ENCODE measurements at places on chromosomes 12 and 14.

DNA sequence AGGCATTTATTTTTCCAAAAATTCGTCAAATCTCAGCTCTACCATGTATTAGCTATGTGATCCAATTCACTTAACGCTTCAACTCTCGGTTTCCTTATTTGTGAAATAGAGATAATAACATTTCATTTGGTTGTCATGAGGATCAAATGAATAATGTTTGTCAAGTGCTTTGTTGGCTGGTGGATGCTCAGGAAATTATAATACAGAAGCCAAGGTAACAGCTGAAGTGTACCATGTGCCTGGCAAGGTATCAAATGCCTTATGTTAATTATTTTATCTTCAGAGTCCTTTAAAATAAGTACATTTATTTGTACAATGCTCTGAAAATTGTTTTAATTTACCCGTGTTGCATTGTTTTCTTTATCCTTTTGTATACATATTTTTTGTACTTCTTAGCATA lies 6.1 kb upstream of the PRKCH start:
- DNase-seq = no peak

GRCh38 chr14:46091819-46092218 lies 559.8 kb downstream of the RPL10L start:
- DNase-seq = no peak

- DNase-seq = no peak
Observed at GRCh38 chr12:88591343-88591742, 11.1 kb upstream of the KITLG start.

- DNase-seq = no peak
Observed at GRCh38 chr12:107602446-107602845, 83.2 kb upstream of the PWP1 start.

DNA sequence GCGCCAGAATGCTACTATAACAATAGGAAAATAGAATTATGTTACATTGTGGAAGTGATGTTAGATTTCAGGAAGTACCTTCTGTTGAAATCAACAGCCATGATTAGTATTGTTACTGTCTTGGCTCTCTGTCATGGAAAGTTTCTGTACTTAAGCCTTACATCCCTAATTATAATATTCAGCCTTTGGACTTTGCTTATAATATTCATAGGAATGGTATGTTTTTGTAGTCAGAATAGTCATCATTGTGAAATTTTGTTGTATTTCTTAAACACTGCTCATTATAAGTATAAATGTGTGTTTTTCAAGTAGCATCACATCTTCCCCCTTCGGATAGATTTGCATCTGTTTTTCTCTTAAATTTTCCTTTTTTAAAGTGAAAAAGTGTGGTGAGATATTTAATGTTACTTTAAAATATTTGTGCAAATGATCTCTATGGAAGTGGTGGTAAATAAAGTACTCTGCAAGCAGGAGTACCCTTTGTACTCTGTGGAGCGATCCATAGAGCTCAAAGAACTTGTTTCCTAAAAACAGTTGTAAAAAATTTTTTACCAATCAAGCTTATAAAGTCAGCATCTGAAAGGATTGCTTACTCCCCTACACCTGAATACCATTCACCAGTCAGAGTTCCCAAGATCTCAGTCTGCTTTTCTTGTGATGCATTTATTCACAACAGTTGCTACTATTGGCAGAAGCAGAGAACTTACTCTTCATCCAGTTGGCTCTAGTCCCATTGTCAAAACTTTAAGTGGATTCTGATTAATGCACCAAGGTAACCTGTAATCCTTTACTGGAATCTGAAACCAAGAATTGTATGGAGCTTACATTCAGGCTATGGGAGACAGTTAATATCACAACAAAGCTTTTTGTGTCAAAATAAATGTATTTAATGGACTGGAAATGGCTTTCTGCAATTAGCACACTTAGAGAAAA lies 87.8 kb downstream of the RIC8B start:
- no peak for DNase-seq

GRCh38 chr14:104393199-104393897 lies 186.2 kb upstream of the C14orf180 start:
- no peak for DNase-seq

GRCh38 chr14:99221445-99221844 lies 50.6 kb downstream of the BCL11B start:
- DNase-seq = no peak

- DNase-seq = no peak
Observed at GRCh38 chr12:27615331-27615891, 80.8 kb upstream of the REP15 start.

GRCh38 chr14:71246539-71246938 lies 339.3 kb downstream of the PCNX1 start:
- DNase-seq = no peak

- no peak for DNase-seq
Observed at GRCh38 chr12:94762943-94763342, 112.6 kb upstream of the TMCC3 start.

DNA sequence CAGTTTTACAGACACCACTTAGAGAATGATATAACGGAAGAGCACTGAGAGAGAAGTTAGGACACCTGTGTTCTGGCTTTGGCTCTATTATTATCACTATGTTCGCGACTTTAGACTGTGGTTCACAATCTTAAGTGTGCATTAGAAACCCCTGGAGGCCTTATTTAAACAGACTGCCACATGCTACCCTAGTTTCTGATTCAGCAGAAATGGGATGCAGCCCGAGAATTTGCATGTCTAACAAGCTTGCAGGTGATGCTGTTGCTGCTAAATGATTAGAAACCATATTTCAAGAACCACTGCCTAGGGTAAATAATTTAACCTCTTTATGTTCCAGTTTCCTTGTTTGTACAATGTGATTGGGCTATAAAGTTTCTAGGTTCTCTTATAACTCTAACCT lies 3.6 kb upstream of the RAD51AP1 start:
- DNase-seq = no peak

DNA sequence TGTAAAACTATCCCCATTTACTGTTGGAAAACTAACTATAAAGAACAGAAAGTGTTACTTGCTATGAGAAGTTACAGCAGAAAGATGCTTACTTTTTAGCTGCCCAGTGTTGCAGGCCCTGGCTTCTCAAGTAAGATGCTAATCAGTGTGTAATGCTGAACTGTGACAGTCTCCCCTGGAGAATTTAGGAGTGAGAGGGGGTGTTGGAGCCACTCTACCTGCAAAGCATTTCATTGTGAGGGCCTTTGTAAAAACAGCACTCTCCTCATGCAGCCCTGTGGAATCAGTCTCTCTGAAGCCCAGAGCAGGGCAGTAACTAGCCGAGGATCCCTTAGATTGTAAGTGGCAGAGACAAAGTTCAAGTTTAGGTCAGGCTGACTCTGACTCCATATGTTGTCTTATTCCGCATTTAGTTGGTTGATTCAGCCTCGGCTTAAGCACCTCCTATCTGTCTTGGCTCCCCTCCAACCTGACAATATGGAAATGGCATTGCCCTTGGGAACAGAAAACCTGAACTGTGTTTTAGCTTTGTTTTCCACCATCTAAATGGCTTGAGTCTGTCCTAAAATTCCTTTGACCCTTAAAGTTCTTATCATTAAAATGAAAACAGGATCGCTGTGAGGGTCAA lies 141.3 kb downstream of the PRKCH start:
- no peak for DNase-seq

- no peak for DNase-seq
Observed at GRCh38 chr14:50740856-50741255, 72.8 kb upstream of the SAV1 start.

DNA sequence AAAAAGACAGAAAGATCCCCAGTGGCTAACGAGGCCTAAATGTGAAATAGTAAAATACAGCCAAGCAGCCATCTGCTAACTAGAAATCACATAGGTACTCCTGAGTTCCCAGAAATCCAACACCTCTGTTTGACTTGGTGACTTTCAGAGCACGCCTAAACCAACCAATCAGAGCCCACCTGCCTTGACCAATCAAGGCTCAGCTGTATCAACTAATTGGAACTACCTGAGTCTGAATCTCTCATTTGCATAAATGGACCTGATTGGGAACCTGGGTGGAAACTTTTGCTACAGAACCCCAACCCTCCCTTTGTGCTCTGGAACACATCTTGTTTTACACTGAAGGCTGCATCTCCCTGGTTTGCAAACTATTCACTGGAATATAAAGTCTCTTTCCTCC lies 5.1 kb upstream of the TCL1B start:
- no peak for DNase-seq

GRCh38 chr14:51545396-51545795 lies 106.3 kb upstream of the FRMD6 start:
- no peak for DNase-seq

DNA sequence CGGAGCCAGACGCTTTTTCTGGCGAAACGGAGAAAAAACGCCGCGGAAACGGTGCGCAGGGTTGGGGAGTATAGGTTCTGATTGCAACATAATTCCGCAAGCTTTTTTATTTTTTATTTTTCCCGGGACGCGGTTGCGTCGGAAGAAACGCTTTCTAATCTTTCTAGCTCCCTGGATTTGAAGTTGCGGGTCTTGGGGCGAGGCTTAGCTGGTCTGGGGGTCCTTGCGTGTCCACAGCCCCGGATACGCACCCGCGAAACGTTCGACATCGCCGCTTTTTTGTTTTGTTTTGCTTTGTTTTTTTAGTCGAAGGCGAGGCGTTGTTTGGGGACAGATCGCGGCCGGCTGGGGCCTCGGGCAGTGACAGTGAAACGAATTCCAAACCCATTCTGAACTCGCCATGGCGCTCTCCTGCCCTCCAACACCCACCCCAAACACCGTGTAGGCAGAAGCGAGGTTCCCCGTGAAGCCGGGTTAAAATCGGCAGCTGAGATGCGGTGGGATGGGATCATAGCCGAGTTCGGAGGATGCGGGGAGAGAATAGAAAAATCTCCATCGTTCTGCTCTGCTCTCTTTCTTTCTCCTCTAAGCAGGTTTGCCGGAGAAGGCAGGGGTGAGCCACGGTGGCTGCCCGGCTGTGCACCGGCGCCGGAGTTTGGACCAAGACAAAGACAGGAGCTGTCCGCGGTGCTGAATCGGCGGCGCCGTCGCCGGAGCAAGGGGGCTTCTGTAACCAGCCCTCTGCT lies 8.1 kb upstream of the LHX5 start:
- no peak for DNase-seq

GRCh38 chr12:57740656-57741412 lies 2.3 kb upstream of the AGAP2 start:
- peak; percentile 46 for DNase-seq

DNA sequence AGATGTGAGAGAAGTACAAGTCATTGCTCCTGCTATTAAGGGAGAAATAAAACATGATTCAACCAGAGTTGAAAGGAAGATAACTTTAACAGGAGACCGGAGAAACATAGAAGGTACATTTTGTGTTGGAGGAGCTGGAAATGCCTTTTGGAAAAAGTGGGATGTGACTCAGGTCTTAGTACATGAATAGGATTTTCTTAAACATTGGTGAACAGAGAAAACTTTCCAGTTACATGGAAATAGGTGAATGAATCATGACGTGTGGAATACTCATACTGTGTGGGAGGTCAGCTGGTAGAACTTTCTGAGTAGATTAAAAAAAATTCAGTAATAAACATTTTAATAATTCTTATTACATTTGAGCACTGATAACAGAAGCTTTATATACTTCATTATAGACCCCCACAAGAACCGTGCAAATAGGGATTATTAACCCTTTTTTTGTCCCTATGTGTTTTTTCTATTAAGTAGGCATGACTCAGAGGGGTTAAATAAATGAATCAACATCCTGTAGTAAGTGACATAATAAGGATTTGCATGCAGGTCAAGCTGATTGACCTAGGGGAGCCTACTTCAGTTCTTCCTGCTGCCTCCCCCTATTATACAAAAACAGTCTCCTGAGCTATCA lies 710.5 kb downstream of the NOVA1 start:
- no peak for DNase-seq

- no peak for DNase-seq
Observed at GRCh38 chr12:106870116-106870515, 85.6 kb upstream of the TMEM263 start.

GRCh38 chr12:113273053-113273725 lies 51.9 kb downstream of the TPCN1 start:
- no peak for DNase-seq

GRCh38 chr14:32722631-32723183 lies 216.0 kb upstream of the NPAS3 start:
- DNase-seq = no peak

- no peak for DNase-seq
Observed at GRCh38 chr14:78358591-78358990, 188.4 kb downstream of the NRXN3 start.

DNA sequence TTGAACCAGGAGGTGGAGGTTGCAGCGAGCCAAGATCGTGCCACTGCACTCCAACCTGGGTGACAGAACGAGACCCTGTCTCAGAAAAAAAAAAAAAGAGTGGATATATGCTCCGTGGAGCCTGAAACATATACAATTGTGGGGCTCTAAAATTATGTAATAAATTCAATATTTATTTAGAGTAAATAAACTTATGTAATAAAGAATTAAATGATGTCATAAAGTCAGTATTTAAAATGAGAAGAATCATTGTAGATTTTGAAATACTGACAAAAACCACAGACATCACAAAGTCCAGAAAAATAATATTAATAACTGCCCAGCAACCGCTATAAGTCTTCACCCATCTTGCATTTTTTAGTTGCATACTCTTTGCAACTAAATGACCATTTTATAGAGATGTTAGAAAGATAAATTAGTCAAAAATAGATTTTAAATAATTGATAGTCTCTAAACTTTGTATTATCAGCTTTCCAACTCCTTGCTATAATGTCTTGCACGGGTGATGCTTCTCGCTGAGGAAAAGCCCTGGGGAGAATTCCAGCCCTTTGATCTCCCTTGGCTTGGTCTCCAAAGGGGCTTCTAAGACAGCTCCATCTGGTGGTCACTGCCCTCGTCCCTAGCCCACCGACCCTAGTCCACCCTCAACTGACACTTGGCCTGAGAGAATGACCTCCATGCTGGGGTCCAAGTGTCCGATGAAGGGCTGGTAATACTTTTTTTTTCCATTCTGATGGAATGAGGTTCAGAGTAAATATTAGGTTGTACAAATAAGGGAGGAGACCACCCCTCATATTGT lies 7.9 kb upstream of the TMBIM6 start:
- DNase-seq = no peak

DNA sequence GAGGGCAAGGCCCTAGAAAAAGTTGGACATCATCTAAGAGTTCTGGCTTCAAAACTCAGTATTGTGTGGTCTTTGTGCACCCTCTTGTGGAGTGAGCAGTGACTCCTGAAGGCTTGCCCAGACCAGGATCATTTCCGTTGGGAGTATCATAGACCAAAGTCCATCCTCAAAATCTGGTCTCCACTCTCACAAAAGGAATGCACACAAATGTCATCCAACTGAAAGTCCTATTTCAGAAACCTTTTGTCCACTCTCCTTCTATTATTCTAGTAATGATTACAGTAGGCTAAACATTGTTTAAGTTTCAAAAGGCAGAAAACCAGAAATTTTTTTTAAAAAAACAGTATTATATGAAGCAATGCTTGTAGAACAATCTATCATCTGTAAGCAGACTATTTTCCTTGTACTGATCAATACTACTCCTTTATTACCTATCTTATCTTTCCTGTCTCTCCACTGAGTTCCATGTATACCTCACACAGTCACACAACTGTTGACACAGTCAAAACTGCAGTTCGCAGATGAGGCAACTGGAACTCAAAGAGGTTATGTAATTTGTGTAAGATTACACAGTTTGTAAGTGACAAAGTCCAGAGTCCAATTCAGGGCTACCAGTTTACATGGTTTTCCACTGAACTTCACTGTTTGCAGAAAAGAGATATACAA lies 41.4 kb downstream of the COX16 start:
- no peak for DNase-seq

Measured in stimulated activated CD8-positive, alpha-beta memory T cell treated with anti-CD3 and anti-CD28 coated beads, Interleukin-4, amount 100 ng/mL, for 1 hour (primary cell).